Endothelial cell of coronary artery (primary cell): ENCODE measurements at places on chromosomes 4 and X. TPM values are rescaled to one million over a fixed set of nuclear protein-coding genes. Genes with fewer than 3 reads are reported as not detected.

Gene AVPR2
- total RNA-seq: not detected in 2 replicates

Gene PF4V1
- not detected in 2 replicates for total RNA-seq

Gene ASB12
- 0.09 TPM in 1 of 2 replicates, not detected in the other for total RNA-seq

Gene FOXP3
- total RNA-seq: not detected in 2 replicates

Gene SPANXN3
- not detected in 2 replicates for total RNA-seq

Gene MAP9
- total RNA-seq: 0.27 and 3.4 TPM in 2 replicates

Gene IGSF1
- under 0.01 and 0.09 TPM in 2 replicates for total RNA-seq

Gene ARMCX4
- total RNA-seq: 4.5 and 5.1 TPM in 2 replicates

Gene MAGEC2
- total RNA-seq: not detected in 2 replicates

Gene TLR8
- not detected in 2 replicates for total RNA-seq

Gene ARR3
- total RNA-seq: not detected in 2 replicates

Gene TCP11X2
- not detected in 2 replicates for total RNA-seq

Gene F8A3
- total RNA-seq: 0.85 and 1.3 TPM in 2 replicates

Gene IL13RA2
- under 0.01 and 0.09 TPM in 2 replicates for total RNA-seq

Gene TLR6
- 1.1 and 1.9 TPM in 2 replicates for total RNA-seq

Gene ZNF157
- total RNA-seq: not detected in 2 replicates

Gene AMER1
- 0.99 and 2.0 TPM in 2 replicates for total RNA-seq

Gene TRIM2
- 14.7 and 17.3 TPM in 2 replicates for total RNA-seq

Gene SYNPO2
- total RNA-seq: 0.09 and 0.85 TPM in 2 replicates

Gene XAGE1B
- not detected in 2 replicates for total RNA-seq

Gene SCLT1
- total RNA-seq: 10.5 and 10.8 TPM in 2 replicates

Gene PAGE4
- not detected in 2 replicates for total RNA-seq
